ENCODE measurements at places on chromosomes 11 and 22.
A peak's percentile ranks its signal among the peaks of the same experiment; 100 is the strongest.

DNA sequence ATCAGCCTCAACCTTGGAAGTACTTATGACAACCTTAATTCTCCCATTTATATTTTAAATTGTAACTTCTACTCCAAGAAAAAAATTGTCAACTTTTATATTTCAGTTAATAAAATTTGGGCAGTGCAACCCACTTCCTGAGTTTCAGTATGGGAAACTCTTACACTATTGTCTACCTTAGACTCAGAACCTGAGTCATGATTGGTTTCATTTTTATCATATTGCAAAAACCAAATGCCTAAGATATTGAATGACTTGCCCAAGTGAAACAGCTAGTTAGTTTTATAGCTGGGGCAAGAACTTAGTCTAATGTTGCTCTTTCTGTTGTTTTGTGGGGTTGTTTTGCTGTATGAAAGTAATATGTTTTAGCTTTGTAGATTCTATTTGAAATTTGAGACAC lies 334.0 kb upstream of the ARHGAP42 start:
- no peak for DNase-seq

DNA sequence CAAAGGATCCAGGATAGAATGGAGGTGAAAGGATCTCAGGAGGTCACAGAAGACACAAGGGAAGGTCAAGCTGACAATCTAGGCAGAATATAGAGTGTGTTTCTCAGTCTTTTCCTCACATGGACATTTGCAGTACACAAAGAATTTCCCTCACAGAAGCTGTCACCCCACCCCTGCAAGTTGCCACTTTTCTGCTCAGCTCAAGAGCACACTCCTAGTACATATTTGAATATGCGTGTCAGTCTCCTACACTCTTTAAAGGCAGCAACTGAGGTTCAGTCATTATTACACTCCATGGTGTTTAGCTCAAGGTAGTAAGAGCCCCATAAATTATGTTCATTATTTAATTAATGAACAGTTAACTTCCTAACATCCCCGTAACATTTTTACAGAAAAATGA lies 59.1 kb downstream of the ETS1 start:
- DNase-seq, result no peak

- DNase-seq, result no peak
Measured at GRCh38 chr11:22304337-22304961, 33.7 kb upstream of the SLC17A6 start.

DNA sequence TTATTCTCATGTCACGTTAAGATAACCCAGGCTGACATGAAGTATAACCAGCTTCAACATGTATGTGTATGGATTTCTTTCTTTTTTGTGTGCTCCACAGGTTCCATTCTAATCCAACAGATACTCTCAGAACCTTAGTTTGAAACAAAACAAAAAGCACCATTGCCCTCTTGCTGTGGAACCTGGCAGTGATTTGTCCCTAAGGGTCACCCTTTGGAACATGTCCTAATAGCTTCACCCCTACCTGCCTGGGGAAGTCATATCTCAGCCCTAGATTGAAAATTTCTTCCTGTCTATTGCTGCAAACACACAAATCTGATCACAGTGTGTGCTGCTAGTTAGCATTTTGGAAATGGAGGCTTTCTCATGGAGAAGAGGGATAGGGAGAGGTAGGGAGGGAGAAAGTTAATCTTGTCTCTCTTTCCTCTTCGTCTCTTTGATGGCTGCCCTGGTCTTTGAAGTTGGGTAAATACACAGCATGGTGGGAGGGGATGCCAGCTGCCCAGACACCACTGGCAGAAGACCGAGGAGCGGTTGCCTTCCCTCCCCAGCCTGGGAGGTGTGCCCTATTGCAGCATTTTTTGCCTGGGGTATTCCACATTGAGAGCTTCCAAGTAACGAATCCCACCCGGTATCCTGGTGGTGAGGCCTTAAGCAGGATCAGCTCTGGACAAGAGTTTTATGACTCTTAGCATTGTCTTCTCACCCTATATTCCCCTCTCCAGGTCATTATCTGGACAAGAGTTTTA lies 11.6 kb upstream of the CADM1 start:
- DNase-seq, result no peak

- no peak for DNase-seq
Measured at GRCh38 chr11:46341454-46341853, 5.8 kb upstream of the DGKZ start.

GRCh38 chr11:12273618-12273995 lies 103.8 kb upstream of the PARVA start:
- DNase-seq, result no peak

DNA sequence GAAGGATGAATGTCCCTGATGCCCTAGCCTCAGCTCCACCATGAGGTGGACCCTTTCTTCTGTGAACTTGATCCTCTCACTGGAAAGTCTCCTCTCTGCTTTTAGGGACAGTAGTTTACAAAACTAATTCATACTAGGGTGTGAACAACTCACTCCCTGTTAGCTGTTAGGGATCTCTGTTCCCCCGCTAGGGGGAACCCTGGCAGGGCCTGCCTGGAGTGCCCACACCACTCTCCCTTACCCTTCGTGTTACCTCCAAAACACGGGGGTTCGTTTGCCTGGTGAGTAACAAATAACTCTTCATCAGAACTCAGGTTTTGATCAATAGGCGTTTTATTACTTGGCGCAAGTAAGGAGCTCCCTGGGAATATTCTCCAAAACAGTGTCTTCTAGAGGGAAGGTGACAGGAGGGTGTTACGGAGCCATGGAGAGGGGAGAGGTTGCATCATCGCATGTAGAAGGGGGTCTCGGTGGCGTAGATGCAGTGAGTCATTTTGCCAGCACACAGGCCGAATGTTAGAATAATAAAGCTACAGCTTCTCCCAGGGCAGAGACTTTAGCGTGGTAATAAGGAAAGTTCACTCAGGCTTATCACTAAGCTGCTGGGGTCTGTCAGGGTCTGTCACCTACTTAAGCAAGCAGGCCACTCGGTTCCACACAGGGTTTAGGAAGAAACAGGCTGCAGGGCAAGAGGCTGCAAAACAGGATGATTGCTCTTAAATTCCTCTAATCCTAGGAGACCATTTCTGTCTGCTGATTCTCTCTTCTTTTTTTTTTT lies 45.8 kb downstream of the C11orf96 start:
- DNase-seq, result no peak

DNA sequence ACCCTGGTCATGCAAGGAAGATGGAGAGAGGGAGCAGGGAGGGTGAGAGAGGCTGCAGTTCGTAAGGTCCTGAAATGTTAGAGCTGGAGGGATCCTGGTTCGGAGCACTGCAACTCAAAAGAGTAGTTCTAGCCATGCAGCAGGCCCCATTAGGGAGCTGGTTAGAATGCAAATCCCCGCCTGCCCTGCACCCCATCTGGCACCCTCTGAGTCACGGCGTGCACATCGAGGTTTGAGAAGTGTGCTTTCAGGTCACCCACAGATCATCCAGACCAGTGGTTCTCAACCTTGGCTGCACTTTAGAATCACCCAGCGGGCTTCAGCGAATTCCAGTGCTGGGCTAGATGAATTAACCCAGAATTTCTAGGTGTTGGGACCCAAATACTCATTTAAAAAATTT lies 48.2 kb downstream of the ST3GAL4 start:
- DNase-seq, result no peak

DNA sequence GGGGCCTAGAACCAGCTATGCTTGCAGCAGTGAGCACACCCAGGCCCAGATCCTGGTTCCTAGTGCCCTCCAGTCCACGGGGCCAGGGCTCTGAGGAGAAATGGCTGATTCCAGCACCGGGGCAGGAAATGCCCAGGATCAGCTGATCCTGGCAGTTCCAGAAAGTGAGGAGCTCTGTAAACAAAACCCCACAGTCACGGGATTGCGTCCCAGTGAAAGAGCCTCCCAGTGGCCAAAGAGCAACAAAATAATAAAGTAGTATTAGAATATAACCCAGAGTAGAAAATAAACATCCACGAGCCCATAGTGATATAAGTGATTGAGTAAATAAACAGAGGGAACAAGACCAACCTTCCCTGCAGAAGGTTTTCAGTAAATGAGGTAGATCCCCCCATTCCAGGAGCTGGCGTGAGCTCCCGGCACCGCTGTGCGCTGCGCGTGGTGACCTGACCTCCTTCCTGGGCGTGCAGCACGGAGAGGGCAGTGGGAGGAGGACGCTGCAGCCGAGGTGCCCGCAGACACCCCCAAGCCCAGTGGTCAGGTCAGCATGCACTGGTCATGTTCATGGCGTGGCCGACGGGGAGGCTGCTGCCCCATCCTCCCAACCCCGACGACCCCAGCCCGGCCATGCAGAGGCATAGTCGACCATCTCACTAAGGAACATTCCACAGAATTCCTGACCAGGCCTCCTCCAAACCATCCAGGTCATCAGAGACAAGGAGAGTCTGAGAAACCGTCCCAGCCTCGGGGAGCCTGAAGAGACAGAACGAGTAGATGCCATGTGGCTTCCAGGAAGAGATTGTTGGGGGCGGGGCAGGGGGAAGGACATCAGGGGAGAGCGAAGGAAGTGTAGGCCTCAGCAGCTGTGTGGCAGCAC lies 19.8 kb downstream of the PTDSS2 start:
- DNase-seq, result peak; percentile 48

DNA sequence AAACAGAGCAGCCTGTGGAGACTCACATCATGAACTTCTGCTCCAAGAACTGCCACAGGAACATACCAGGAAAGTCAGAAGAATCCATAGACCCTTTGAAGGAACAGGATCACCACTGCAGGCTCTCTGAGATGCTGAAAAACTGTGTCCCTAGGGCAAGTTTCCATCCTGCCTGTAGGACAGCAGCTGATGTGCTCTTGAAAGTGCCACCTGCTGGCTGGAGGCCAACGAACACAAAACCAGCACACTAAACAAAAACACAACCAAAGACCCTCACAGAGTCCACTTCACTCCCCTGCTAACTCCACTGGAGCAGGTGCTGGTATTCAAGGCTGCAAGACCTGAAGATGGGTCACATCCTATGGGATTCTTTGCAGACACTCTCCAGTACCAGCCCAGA lies 12.0 kb upstream of the NXPE1 start:
- no peak for DNase-seq

DNA sequence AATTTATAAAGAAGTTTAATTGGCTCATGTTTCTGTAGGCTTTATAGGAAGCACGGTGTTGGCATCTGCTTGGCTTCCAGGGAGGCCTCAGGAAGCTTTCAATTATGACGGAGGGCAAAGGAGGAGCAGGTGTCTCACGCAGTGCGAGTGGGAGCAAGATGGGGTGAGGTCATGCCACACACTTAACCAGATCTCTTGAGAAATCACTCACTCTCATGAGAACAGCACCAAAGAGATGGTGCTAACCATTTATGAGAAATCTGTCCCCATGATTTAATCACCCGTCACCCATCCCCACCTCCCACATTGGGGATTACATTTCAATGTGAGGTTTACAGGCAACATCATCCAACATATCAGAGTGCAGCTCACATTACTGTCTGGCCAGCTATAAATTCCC lies 103.5 kb downstream of the ARHGAP8 start:
- DNase-seq, result no peak

- no peak for DNase-seq
Measured at GRCh38 chr11:9112075-9112474, 20.7 kb upstream of the SCUBE2 start.

DNA sequence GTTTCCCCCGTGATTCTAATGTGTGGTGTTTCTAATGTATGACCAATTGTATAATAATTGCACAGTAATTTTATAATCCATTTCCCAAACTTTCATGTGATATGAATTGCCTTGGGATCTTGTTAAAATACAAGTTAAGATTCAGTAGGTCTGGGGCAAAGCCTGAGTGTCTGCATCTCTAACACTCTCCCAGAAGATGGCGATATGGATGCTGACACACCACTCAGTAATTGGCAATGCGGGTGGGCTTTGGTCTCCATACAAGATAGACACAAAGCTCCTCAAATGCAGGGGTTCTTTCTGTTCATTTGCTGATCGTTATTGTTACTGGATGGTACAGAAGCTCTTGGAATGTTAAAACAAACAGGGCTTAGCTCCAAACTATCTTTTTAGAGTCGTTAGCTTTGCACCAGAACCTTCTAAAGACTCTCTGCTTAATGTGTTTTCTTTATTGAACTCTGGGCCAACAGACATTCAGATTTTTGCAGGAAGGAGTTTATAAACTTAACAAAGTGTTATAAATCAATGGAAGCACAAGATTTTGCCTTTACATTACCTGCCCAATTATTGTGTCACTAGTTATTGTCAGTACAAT lies 45.4 kb upstream of the ANO3 start:
- no peak for DNase-seq

GRCh38 chr22:49364398-49364797 lies 463.3 kb downstream of the BRD1 start:
- DNase-seq, result no peak

- no peak for DNase-seq
Measured at GRCh38 chr11:16350125-16350524, 6.2 kb downstream of the SOX6 start.

DNA sequence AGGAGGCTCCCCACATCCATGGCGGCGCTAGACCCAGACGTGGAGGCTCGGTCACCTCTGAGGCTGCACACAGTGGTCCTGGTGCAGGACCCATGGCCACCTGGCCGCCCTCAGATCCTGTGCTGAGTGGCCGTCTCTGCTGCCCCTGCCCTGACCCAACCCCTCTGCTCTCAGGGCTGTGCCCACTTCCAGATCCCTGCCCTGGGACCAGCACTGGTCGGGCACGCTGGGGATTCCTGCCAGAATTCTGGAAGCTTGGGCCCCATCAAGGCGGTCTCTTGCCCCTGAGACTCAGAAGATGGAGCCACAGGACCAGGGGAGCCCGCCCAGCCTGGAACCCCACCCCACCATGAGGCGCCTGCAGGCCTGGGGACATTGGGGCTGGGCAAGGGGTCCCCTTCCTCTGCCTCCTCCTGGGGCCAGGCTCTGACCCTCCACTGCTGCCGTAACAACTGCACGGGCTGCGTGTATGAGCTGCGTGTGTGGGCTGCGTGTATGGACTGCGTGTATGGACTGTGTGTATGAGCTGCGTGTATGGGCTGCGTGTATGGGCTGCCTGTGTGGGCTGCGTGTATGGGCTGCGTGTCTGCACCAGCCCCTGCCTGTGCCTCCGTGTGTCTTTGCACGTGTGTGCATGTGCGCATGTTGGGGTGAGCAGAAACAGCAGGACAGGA lies 48.7 kb downstream of the IGLL1 start:
- no peak for DNase-seq

DNA sequence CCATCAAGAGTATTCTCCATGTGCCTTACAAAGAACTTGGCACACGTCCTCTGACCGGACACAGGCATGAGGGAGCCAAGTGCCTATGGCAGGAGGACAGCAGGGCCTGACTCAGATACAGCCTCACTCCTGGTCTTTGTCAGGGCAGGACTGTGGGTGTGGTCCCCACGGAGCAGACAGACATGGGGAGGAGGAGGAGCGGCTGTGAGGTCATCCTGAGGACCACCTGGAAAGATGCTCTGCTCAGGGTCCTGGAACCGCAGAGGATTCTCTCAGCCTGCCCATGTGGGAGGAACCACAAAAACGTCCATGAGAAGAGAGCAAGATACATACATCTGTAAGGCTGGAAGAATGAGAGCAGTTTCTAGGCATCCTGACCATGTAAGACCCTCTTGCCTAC lies 576.3 kb downstream of the BRD1 start:
- no peak for DNase-seq
